Stimulated activated CD4-positive, alpha-beta T cell treated with anti-CD3 and anti-CD28 coated beads, TNF-alpha, amount 100 ng/mL, for 4 hours (primary cell): ENCODE measurements at places on chromosomes 1 and 21.

DNA sequence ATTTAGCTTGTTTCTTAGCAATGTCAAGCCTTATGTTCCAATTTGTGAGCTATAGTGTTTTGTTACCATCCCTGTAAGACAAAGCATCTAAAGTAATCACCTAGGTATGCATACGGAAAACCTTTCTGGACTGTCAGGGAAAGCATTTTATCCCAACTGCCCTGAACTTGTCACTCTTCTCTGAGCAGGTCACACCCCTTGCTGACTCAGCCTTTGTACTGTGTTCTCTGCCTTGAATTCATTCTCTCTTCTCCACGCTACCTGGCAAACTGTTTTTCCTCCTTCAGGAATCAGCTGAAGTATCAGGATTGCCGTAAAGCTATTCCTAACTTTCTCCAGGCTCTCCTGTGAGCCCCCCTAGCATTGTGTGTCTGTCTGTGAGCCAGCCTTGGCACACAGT, 54.2 kb downstream of the PBX1 start:
- DNase-seq, result no peak

- no peak for DNase-seq
These were observed 129.8 kb upstream of the PRDX6 start for GRCh38 chr1:173347282-173347818.

DNA sequence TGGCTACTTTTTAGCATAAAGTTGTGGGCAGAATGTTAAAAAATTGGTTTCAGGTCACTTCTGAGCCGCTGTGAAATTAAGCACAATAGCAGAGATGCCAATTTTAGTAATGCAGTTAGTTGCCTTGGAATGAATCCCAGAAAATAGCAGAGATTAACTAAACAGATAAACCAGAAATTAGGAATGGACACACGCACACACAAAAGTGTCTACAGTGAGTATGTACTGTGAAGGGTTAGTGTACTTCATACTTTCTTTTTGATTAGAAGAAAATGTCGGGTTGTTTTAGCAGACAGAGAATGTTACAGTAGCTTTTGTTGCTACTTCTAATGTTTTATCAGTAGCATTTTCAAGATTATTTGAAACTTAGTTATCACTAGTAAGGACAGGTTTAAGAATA, 106.7 kb downstream of the LEPR start:
- no peak for DNase-seq

- no peak for DNase-seq
These were observed 100.1 kb upstream of the S1PR1 start for GRCh38 chr1:101136739-101137138.

GRCh38 chr21:28298251-28298672, 694.4 kb downstream of the LTN1 start:
- no peak for DNase-seq
